ENCODE measurements at places on chromosomes 7 and 10. TPM values are rescaled to one million over a fixed set of nuclear protein-coding genes. Genes with fewer than 3 reads are reported as not detected.

- DNase-seq: no peak
Measured at GRCh38 chr10:132532179-132532578, 5.4 kb upstream of the INPP5A start.

DNA sequence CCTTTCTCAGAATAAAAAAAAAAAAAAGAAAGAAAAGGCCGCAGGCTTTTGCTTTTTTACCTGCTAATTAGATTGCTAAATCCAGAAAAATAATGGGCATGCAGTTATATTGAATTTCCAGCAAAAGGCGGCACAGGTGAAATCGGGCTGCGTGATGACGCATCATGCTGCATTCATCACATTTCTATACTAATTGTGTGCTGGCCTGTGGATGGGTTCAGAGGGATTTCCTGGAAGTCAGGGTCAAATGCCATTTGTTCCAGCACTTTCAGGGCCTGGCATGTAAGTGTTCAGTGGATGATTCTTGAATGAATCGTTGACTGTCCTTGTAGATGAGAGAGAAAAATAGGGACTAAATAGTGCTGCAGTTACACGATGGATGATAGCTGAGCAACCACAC is 292.7 kb downstream of the CAMK1D start:
- no peak for DNase-seq

PKD2L1 gene
- not detected for total RNA-seq

NOC3L gene
- total RNA-seq: 19.8 TPM

- no peak for DNase-seq
Measured at GRCh38 chr7:48213226-48213625, 42.0 kb downstream of the ABCA13 start.

DNA sequence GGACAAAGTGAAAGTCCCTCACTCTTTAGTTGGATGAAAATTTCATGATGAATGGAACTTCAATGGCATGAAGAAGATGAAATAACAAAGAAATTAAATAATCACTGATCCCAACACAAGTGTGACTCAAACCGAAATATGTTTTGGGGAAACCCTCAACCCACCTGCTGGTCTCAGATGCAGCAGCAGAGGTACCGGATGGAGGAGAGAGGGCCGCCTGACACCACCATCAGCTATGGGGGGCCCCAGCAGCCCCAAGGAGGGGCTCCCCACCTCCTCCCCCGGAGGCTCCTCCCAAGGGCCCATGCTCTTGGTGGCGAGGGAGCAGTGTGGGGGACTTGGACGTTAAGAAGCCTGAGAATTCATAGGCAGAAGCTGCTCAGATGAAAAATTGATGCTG is 137.2 kb upstream of the ADARB2 start:
- DNase-seq: no peak

UBN2 gene
- total RNA-seq: 14.2 TPM

Data from endothelial cell of umbilical vein (primary cell).